ENCODE measurements at places on chromosomes 1 and 21.

GRCh38 chr21:27954543-27955165 is 987.8 kb upstream of the ADAMTS5 start:
- DNase-seq: no peak

DNA sequence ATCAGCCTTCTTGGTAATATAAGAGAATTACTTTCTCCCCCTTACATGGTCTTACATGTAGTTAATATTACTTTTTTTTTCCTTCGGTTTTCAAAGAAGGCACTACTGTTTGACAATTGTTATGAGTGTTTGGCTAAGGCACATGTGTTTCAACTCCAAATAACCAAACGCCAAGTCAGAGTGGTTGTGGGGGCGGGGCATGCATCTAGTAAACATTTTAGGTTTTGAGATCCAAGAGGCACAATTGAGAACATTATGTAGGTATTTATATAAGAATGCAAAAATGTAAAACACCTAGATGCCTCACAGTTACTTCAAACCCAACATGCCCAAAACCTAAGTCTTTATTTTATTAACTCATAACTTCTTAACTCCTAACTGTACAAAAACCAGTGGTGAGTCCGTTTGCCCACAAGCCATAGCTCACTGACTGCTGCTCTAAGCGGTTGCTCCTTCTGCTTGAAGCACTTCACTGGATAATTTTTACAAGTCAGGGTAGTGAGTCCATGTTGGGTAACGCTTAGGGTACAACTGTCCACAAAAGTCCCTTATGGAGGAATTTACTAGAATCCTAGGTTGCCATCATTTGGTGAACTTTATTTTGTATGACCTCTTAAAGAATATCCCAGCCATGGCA is 189.9 kb downstream of the HUNK start:
- DNase-seq: no peak

- peak; percentile 11 for DNase-seq
These were observed 323.6 kb downstream of the MRPL39 start for GRCh38 chr21:25283720-25284119.

GRCh38 chr1:208107425-208108212 is 136.6 kb downstream of the PLXNA2 start:
- DNase-seq: peak; percentile 45

- DNase-seq: no peak
These were observed 17.3 kb upstream of the SELENON start for GRCh38 chr1:25782608-25783201.
